Upper lobe of right lung (tissue), 1 donor: ENCODE measurements at places on chromosomes 16 and 17. TPM values are rescaled to one million over a fixed set of nuclear protein-coding genes. Genes with fewer than 3 reads are reported as not detected.

Gene SLC22A31
- 136 TPM for total RNA-seq

Gene KRT15
- total RNA-seq = 24.3 TPM

Gene CFAP119
- total RNA-seq = 5.5 TPM

Gene CES5A
- not detected for total RNA-seq

Gene RFNG
- total RNA-seq = 38.5 TPM

Gene C16orf74
- total RNA-seq = 2.7 TPM

Gene ICAM2
- 70.5 TPM for total RNA-seq

Gene ZFP3
- total RNA-seq = 6.7 TPM

Gene SPN
- total RNA-seq = 70.7 TPM

Gene ADAM11
- total RNA-seq = 0.43 TPM

Gene DUS2
- total RNA-seq = 11.2 TPM

Gene HOXB1
- total RNA-seq = not detected

Gene COX10
- total RNA-seq = 13.5 TPM

Gene C16orf78
- not detected for total RNA-seq

Gene ZNF785
- 16.3 TPM for total RNA-seq

Gene CRHR1
- not detected for total RNA-seq

Gene OR1A1
- total RNA-seq = not detected

Gene CD300C
- total RNA-seq = 8.2 TPM

Gene ADAP2
- total RNA-seq = 19.8 TPM

Gene RDM1
- not detected for total RNA-seq

Gene ESRP2
- 61.0 TPM for total RNA-seq

Gene DRC7
- total RNA-seq = not detected

Gene SBK1
- 1.9 TPM for total RNA-seq

Gene OR3A2
- not detected for total RNA-seq

Gene CCL23
- 26.5 TPM for total RNA-seq

Gene CCL8
- 1.5 TPM for total RNA-seq

Gene UTS2R
- not detected for total RNA-seq

Gene CMTM4
- 58.0 TPM for total RNA-seq

Gene NPIPB13
- total RNA-seq = 19.9 TPM

Gene ATP1B2
- total RNA-seq = 4.8 TPM

Gene HES7
- not detected for total RNA-seq

Gene PCTP
- 24.7 TPM for total RNA-seq

Gene MRPL10
- 29.2 TPM for total RNA-seq

Gene HSD3B7
- 30.4 TPM for total RNA-seq

Gene SOX8
- total RNA-seq = 0.81 TPM

Gene CACNG5
- not detected for total RNA-seq

Gene CMTM2
- 3.1 TPM for total RNA-seq

Gene NHLRC4
- 0.98 TPM for total RNA-seq

Gene CD300E
- 6.5 TPM for total RNA-seq

Gene CSF3
- 1.2 TPM for total RNA-seq
